ENCODE measurements at places on chromosomes 4 and X.

GRCh38 chr4:155666344-155667221 is at the start of gene GUCY1A1:
TSS of gene GUCY1A1 (plus strand) at chr4:155666848. CDS start at chr4:155696868, 30,020 bp downstream.
- DNase-seq: no peak

DNA sequence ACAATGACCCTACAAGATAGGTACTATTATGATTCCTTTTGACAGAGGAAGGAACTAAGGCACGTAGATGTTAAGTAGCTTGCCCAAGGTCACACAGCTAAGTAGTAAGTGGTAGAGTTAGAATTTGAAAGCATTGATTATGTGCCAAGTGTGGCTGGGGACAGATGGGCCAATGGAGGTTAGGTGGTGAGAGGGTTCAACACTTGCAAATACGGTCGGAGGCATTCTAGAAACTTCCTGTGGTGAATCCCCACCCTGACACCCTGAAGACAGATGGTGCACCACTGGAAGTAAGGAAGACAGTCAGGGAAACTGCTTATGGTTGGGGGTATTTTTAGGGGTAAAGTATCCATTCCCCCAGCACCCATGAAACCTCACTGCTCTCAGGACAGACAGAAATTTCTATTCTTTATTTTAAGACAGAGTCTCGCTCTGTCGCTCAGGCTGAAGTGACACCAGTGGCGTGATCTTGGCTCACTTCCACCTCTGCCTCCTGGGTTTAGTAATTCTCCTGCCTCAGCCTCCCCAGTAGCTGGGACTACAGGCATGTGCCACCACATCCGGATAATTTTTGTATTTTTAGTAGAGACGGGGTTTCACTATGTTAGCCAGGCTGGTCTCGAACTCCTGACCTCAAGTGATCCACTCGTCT is 142.5 kb downstream of the RASL11B start:
- no peak for DNase-seq

GRCh38 chr4:37220685-37221084 is 23.9 kb upstream of the NWD2 start:
- no peak for DNase-seq

DNA sequence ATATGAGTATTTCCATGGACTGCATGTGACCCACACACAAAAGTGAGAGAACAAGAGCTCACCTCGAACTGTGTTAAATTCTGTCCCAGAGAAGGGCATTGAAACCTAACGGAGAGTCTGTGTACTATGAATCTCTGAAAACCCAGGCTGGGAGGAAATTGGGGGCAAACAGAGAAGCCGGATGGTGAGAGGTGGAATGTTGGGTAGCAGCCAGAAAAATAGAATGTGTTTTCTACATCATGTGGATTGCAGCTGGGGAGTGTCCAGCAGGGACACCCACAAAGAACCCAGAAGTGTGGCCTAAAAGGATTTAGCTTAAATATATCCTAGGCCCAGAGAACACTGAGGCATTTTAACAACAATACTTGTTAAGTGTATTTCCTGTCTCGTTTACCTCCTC is 38.6 kb downstream of the MND1 start:
- no peak for DNase-seq

DNA sequence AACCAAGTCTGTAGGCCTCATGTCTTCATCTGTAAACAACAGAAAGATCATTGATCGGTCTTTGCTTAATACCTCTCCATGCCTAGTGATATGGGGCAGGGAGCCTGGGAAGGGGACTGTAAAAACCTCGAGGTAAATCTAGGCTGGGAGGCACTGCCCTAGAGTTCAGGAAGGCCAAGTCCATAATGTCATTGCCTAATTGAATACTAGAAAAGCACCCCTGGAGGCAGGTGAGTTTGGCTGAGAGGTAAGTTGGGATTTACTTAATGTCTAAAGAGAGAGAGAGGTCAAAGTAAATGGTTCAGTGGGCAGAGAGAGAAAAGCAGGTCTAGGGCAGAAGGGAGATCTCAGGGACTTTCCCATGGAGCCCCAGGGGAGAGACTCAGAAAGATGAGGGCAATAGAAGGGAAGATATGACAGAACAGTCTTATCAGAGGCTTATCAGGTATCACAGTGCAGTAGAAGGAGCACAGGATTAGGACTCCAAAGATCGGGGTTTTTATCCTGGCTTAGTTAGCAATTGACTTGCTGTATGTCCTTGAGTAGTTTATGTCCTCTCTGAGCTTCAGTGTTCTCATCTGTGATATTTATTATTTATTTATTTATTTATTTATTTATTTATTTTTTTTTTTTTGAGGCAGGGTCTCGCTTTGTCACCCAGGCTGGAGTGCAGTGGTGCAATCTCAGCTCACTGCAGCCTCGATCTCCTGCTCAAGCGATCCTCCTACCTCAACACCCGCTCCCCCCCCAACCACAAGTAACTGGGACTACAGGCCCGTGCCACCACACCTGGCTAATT is 85.2 kb downstream of the SLC16A2 start:
- no peak for DNase-seq

GRCh38 chr4:123093236-123093635 is 170.8 kb upstream of the NUDT6 start:
- no peak for DNase-seq

DNA sequence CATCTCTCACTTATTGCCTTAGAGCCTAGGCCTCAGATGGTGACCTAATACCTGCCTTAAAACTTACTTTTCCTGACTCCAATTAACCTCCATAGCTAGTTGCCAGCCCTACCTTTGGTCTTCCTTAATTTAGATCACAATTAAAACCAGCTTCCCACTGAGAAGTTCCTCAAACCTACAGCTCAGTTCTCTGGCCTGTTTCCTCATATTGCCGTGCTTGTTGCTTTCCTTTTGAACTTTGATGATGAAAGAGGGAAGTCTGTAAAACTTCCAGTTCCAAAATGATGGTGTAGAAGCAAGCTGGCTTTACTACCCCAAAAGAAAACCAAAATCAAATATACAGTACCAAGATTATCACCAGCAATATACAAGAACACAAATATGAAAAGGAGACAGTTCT is 28.9 kb upstream of the CAMK2D start:
- no peak for DNase-seq

- DNase-seq: no peak
These were observed 6.8 kb upstream of the MND1 start for GRCh38 chr4:153337686-153338085.

DNA sequence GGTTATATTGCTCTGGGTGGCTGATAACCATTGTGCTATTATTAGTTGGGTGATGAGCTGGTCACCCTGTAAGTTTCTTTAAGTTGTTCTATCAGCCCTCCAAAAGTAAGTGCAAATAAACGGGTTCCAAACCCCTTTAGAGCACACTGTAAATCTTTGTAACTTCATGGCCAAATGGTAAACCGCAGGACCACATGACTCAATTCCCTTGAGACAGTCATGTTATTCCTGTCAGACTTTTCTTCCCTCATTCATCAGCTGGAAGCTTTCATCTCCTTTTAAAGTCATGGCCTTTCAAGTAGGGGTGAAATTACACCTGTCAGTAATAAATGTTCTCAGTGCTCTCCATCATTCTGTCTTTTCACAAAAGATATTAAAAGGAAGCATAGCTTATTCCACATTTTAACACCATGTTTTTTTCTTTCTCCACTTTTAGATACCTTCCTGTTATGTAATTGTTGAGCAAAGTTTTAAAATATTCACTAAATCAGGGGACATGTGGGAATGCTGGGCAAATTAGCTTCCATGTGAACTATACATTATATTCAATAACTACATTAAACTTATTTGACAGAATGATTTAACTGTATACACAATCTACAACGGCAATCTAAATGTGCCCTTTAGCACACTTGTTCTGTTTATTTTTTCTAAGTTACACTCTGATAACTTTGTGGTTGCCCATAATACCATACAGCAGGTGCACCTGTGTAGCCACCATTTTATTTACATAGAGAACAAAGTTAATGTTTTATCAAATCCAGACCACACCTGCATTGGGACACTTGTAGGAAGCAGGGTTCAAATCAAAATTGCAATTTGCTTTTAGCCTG is 275.5 kb downstream of the CFAP299 start:
- DNase-seq: no peak

- DNase-seq: no peak
These were observed 593.0 kb upstream of the TENM3 start for GRCh38 chr4:181650033-181650825.

DNA sequence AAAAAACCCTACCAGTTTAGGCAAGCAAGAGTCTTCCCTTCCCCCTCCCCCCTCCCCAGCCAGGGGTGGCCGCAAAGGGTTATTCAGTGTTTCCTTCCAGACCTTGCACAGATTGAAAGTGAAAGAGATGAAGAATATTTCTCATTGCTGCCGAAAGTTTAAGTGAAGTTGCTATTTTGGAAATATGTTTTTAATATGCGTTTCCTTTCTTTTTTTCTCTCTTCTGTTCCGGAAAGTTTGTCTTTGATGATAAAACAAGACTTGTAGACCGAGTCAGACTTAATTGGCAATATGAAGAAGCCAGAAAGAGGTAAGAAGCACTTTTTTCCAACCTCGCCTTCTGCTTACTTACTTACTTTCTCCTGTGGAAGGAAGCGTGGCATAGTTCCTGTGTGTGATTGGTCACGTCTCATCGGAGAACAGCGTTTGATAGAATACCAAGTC is 58.5 kb upstream of the CLCN4 start:
- no peak for DNase-seq

DNA sequence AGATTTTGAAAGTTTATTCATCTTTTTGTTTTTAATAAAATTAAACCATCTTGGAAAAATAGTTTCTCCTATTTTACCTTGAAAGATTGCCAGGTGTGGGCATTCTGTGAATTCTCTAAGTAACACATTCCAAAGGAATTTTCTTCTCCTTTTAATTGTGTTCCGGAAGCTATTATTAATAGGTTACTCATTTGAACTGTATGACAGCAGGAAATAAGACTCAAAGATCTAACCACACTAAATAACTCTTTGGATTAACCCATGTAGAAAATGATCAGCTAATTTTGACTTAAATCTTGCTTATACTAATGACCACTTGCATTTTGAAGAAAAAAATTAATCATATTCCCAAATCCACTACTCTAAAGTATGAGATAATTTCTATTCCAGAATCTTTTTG is 17.6 kb upstream of the CCNI start:
- no peak for DNase-seq

- no peak for DNase-seq
These were observed 1049.7 kb downstream of the FAT4 start for GRCh38 chr4:126364311-126364911.

GRCh38 chrX:1614927-1615326 is at the start of gene ASMT:
TSS of gene ASMT (plus strand) at chrX:1615059. CDS start at chrX:1615200, 141 bp downstream.
- no peak for DNase-seq

DNA sequence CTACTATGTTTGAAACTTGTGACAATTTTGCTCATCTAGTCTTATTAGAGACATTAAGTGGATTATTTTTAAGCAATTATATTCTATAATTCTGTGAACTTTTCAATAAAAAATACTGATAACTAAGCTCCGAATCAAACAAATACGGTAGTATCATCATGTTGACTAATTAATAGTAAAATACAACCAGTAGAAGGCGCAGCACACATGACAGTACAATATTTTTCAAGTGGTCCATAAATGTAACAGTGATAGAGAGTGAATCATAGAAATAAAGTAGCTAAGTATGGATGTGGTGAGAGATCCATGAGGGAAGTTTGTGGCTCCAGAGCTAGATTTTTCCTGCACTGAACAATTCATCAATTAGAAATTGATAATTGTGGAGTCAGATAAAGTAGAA is 666.2 kb downstream of the KCTD8 start:
- no peak for DNase-seq

DNA sequence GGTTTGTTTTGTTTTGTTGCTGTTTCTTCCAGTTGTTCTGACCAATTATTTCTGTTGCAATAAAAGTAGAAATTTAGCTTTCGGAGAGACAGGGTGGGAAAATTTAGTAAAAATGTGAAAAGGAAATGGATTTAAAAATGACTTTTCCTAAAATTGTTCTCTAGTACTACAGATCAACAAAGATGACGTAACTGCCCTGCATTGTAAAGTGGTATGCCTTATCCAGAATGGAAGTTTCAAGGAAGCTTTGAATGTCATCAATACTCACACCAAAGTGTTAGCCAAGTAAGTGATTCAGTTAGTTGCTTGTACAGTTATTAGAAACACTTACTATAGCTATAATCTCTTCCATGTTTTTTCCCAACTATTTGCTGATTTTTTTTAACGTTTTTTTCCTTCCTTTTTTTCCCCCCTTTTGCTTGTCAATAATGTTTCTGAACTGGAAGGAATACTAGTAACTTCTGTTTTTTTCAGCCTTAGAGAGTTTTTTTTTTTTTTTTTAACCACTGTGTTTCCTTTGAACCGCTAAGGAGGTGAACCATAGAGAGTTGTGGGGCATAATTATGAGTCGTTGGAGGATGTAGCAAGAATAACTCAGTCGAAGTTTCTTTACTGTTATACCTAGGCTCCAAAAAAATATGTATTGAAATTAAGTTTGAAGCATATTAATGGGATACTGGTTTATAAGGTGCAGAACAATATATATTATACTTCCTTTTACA is 2.2 kb downstream of the SRP72 start:
- no peak for DNase-seq

- no peak for DNase-seq
These were observed 148.1 kb downstream of the TRIML1 start for GRCh38 chr4:188287169-188287894.

GRCh38 chr4:156896527-156896926 is 75.1 kb downstream of the PDGFC start:
- no peak for DNase-seq

GRCh38 chr4:155748039-155748438 is 10.8 kb upstream of the GUCY1B1 start:
- no peak for DNase-seq

DNA sequence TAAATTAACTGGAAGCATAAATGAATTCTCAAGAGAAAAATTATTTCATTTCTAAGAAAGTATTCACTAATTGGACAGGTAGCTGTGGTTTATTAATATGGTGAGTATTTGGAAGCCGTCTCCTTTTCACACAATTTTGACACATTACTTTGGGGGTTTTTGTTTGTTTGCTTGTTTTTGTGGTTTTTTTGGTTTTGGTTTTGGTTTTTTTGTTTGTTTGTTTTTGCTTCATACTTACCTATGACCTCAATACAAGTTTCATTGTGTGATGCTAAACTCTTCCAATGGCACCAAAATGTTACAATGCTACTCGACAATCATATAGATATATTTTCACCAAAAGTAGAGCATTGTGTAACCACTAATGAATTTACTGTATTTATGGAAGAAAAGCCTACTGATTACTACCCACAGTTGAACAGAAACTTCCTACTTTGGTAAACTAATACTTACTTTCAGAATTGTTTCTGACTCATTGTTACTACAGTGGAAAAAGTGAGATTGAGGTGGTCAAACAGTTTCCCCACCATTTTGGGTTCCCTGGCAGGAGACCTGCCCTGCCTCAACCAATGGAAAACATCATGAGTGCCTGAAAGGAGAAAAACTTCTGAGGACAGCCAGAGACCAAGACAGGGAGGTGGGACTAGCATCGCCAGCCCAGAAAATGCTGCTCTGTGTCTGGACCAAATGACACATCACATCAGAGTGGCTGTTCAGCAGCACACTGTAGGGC is 443.1 kb downstream of the HNRNPD start:
- no peak for DNase-seq

DNA sequence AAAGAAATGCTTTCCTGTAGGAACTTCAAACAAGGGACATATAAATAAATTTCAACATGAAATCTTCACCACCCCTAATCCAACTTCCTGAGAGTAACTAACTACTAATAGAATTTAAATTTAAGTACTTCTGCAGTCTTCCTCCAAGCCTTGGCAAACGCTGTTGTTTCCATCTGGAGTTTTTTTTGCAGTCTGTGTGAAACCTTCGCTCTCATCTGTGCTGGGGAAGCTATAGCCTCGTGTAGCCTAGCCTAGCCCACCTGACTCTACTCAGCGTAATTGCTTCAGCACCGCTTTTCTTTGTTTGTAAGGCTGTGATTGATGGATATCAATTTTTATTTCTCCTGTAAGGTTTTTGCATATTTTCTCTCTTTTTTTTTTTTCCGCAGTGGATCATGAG is 30.9 kb downstream of the STOX2 start:
- no peak for DNase-seq

GRCh38 chr4:99473131-99473530 is 37.7 kb upstream of the C4orf17 start:
- DNase-seq: no peak
